ENCODE measurements at places on chromosomes 1 and 21.

- DNase-seq, result no peak
These were observed 414 bp downstream of the GPR153 start for GRCh38 chr1:6260433-6260934.

GRCh38 chr1:94281361-94282142 is 44.2 kb upstream of the ARHGAP29 start:
- no peak for DNase-seq

DNA sequence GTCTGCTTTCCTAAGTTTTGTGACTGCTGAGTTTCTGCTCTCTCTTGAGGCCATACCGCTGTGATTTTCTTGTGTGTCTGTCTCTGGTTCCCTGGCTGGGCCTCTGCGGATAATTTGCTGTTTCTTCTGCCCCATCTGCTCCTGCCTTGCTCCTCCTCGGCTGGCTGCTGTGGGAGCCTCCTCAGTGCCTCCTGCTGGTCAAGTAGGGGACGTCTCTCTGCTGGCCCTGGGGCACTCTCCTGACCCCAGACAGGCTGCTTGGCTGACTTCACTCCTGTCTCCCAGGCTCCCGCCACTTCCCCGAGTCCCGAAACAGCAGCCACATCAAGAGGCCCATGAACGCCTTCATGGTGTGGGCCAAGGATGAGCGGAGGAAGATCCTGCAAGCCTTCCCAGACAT is 28.5 kb downstream of the ETNK2 start:
- DNase-seq, result no peak

- DNase-seq, result no peak
These were observed 197.8 kb downstream of the LYPLAL1 start for GRCh38 chr1:219371471-219371870.

DNA sequence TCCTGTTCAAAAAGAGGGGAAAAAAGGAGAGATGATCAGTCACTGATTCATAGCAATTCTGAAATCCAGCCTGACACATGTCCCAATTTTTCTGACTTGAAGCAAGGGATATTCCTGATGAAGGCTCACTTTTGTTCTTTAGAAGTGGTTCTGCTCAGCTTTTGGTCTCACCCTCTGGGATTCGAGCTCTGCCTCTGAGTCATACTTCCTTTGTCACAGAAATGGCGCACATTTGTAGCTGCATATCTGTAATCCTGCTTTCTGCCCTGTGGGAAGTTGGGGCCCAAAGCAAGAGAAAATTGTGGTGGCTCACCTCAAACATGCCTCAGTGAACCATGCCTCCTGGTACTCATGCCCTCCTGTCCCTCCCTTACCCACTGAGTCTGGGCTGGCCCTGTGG is 22.3 kb upstream of the FAM78B start:
- no peak for DNase-seq

GRCh38 chr1:30425046-30425445 is 298.3 kb downstream of the MATN1 start:
- DNase-seq, result no peak

GRCh38 chr1:76793594-76793993 is 73.7 kb upstream of the ST6GALNAC5 start:
- no peak for DNase-seq

GRCh38 chr1:899636-900317 is 23.9 kb upstream of the SAMD11 start:
- DNase-seq, result no peak

DNA sequence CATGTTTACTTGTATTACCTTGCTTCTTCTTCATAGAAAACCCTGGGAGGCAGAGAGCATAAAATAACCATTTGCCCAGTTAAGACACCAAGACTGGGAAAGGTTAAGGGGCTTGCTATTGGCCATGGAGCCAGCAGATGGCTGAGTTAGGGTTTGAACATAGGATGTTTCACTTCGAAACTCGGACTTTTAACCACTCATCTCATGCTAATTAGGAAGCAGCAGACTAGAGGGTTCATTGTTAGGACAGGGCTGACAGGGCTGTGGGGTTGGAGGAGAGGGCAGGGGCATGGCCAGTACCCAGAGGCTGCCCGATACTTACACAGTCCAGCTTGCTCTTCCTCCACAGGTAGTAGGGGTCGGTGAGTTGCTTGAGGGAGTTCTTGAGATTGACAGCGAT is 17.0 kb downstream of the SLC26A9 start:
- DNase-seq, result no peak

DNA sequence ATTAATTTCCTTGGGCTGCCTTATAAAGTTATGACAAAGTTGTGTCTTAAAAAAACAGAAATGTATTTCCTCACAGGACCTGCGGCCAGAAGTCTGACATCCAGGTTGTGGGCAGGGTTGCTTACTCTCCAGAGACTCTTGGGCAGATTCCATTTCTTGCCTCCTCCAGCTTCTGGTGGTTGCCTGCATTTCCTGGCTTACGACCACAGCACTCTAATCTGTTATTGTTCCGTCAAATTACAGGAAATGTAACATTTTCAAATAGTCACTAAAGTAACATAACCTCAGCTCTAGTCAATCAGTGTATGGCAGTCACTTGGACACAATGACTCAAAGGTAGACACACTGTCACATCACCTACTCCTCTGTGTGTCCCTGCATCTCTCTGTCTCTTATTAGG is 226.8 kb downstream of the DNAH14 start:
- DNase-seq, result no peak

GRCh38 chr1:159483501-159483900 is 44.0 kb downstream of the OR10J1 start:
- no peak for DNase-seq

DNA sequence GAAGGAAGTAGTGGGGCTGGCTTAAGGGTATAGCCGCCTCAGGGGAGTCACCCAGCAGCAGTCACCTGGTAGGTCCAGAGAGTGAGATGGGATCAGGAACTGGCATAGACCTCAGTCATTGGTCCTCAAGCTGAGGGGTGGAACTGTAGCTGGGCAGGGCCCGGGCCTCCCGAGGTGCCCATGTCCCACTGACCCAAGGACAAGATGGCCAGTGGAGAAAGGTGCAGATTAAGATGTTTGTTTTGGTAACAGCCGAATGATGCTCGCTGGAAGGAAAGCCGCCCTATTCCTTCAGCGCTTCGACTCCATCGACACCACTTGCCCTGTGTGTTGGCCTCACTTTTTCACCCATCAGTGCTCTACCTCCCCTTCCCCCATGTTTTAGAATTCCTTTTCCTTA is 16.4 kb downstream of the COL9A2 start:
- DNase-seq, result no peak

- no peak for DNase-seq
These were observed 2.5 kb upstream of the MEF2D start for GRCh38 chr1:156502894-156503697.

GRCh38 chr1:109399326-109399957 is 1.7 kb upstream of the SORT1 start:
- peak; percentile 65 for DNase-seq

DNA sequence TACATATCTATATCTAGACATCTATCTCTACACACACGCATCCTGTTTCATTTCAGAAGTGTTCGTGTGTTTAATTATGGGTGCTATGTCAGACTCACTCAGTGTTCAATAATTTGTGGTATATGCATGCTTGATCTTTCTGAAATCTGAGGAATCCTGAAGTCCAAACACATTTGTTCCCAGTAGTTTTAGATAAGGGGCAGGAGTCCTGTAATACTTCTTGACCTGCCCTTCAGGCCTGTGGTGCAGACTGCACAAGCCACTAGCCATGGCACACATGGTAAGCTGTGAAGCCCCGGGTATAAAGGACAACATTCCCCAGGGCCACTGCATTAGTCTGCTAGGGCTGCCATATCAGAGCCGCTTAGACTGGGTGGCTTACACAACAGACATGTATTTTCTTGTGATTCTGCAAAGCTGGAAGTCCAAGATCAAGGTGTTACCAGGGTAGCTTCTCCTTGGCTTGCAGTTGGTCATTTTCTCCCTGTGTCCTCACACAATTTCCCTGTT is 267.2 kb downstream of the RHOU start:
- DNase-seq, result no peak

DNA sequence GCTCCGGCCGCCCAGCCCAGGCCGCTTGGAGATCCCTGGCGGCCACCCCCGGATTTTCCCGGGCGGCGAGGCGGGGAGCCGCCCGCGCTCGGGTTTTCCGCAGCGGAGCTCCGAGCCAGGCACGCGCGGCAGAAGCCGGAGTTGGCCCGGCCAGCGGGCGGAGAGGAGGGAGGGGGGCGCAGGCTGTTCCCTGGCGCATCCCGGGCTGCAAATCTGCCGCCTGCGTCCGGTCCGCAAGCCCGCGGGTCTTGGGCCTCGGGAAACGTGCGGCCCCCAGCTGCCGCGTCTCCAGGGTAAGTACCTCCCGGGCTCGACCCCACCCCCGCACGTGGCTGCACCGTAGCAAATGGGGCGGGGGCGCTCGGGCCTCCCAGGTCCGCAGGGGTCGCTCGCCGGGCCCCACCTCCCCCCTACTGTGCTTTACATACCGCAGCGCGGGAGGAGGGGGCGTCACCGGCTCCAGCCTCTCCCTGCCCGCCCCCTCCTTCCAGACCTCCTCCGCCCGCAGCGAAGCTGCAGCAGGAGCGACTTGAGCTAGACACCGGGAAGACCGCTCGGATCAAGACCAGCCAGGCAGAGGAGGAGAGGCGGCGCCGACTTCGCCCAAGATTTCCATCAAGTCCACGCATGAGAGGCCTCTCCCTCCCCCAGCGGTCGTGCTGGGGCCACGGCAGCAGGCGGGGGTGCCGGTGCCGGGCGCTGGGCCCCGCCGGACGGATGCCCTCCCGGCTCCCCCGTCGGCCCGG is 1.6 kb downstream of the TMEM200B start:
- no peak for DNase-seq

DNA sequence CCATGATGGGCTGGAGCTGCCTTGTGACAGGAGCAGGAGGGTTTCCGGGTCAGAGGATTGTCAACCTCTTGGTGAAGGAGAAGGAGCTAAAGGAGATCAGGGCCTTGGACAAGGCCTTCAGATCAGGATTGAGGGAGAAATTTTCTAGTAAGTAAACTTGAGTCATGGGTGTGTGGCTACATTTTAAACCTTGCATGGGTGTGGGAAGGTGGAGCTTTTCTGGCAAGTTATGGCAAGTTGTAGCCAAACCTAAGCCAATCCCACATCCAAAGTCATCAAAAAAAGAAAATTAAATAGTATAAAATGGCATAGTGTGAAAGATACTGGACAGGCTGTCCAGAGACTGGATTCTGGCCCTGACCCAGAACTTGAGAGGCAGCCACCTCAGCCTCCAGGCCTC is 39.8 kb upstream of the HSD3B1 start:
- no peak for DNase-seq

DNA sequence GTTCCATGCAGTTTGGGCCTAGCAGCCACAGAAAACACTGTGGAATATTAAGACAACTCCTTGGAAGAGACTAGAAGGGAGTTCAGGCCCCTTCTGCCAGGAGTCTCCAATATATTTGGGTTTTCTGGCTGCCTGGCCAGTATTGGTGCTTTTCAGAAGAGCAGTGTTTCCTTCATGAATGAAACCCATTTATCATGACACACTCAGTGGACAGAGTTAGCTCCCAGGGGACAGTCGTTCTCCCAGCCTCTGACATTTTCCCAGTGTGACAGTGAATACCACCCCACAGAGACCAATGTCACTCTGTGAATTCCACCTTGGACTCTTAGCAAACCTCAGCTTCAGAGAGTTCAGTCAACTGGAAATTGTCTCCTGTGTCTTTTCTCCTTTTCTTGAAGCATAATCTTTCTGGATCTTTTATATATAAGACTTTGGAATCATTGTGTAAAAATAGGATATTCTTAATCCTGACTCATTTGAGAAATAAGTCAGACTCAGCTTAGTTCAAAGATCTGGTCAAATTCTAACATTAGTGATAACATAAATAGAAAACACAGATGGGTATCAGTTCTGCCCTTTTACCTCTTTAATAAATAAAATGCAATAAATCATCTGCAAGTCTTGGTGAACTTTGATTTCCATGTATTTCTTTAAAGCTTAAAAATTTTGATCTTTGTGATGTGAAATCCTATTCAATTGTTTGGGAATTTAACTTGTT is 40.4 kb downstream of the GNG12 start:
- no peak for DNase-seq

GRCh38 chr1:116127123-116127847 is 16.1 kb downstream of the MAB21L3 start:
- no peak for DNase-seq

GRCh38 chr1:212737559-212737958 is 37.9 kb upstream of the BATF3 start:
- DNase-seq, result no peak

DNA sequence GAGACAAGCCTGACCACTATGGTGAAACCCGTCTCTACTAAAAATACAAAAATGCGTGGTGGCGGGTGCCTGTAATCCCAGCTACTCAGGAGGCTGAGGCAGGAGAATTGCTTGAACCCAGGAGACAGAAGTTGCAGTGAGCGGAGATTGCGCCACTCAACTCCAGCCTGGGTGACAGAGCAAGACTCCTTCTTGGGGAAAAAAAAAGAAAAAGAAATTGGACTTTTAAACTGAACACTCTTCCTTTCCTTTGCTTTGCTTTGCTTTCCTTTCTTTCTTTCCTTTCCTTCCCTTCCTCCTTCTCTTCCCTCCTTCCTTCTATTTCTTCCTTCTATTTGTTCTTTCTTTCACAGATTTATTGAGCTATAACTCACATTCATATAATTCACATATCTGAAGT is 43.3 kb upstream of the PUM1 start:
- DNase-seq, result no peak

DNA sequence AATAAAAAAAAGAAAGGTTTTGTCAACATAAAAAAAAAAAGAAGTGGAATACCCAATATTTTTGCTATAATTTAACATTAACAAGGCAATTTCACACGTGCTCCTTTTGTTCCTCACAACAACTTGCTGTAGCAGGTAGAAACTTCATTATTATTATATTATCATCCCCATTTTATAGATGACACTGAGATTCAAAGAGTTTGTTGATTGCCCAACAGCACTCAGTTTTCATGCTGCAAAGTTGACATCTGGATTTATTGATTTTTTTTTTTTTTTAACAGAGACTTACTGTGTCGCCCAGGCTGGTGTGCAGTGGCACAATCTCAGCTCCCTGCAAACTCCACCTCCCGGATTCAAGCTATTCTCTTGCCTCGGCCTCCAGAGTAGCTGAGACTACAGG is 8.9 kb upstream of the ESRRG start:
- no peak for DNase-seq

DNA sequence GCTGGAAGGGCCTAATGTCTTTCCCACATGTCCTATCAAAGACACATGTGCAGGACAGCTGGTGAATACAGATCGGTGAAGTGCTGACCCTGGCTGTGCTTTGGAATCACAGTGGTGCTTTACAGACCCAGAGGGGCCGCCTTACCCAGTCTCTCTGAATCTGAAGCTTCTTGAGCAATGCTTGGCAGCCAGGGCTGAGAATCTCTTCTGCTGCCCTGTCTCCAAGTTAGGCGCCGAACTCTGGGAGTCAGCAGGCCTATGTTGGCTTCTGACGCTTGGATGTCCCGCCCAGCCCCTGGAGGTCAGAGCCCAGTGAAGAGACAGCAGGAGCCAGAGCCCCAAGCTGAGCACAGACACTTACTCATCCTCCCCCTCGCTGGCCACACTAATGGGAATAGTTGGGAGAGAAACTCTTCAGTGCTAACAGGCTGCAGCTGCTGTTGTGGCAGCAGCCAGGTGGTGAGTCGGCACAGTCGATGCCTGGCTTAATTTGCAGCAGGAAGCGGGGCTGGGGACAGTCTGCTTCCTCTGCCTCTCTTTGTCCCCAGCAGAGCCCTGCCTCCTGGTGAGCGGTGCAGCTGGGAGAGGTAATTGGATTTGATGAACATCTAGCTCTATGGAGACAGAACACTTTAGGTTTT is 68.1 kb downstream of the URB2 start:
- DNase-seq, result no peak

- DNase-seq, result no peak
These were observed 15.1 kb upstream of the ADORA1 start for GRCh38 chr1:203112475-203112874.

GRCh38 chr1:33927721-33928120 is 63.8 kb downstream of the HMGB4 start:
- no peak for DNase-seq

All from naive thymus-derived CD8-positive, alpha-beta T cell (primary cell).